ENCODE measurements at places on chromosomes 4 and X.

DNA sequence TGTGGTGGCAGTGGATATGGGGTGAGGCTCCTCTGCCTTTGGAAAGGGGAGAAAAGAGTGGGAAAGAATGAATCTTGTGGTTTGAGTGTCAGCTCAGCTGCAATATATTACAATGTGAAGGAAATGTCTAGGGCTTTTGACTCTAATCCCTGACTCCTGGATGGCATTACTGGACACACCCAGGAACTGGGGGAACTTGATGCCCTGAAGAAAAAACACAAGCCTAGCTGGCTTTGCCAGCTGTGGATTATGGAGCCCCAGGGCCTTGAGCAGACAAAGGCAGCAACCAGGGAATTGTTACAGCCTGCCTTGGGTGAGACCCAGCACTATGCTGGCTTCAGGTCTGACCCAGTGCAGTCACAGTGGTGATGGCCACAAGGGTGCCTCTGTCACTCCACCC, 57.1 kb upstream of the CYSLTR1 start:
- DNase-seq, result no peak

GRCh38 chr4:70630162-70630561, 1.6 kb downstream of the ENAM start:
- DNase-seq, result no peak

- no peak for DNase-seq
These were observed 234.5 kb downstream of the FBXW7 start for GRCh38 chr4:152301381-152301780.

- no peak for DNase-seq
These were observed 182.2 kb upstream of the ATOH1 start for GRCh38 chr4:93646233-93646930.

DNA sequence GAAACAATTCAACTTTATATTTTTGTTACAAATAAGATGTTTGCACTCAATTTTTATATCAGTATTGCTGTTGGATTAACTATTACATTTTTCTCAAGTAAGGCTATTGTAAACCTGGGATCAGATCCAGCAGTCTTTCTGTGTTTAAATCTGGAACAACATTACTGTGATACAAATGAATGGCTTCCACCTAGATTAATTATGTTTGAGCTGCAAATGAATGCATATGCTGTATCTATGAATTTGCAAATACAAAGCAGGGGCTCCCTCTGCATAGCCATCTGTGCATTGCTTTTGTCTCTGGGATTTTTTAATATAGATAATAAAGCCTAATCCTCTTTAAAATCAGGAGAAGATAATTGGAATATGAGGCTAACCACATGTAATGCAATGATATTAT, 69.8 kb upstream of the NEIL3 start:
- DNase-seq, result no peak

DNA sequence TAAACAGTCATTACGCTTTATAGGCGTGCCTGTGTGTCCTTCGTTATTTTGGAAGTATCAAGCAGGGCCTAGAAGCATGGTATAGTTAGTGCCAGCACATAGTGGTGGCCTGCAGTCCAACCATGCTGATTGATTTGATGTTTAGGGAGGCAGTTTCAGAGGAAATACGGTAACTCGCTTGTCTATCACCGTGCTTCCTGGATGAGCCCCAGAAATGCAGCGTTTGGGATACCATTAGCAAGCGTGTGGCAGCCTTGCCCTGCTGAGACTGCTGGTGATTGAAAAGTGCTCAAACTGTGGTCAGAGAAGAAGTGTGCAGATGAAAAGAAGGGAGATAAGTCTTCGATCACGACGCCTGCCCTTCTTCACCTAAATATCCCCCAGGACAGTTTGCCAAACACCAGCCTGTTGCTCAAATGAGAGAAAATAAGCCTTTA, 158.4 kb downstream of the CHIC2 start:
- DNase-seq, result peak; percentile 71

- peak; percentile 81 for DNase-seq
These were observed 68.4 kb downstream of the ARHGEF38 start for GRCh38 chr4:105620640-105621323.

- DNase-seq, result no peak
These were observed 824.8 kb upstream of the GALNTL6 start for GRCh38 chr4:170988446-170988845.

- DNase-seq, result no peak
These were observed 22.8 kb downstream of the DTHD1 start for GRCh38 chr4:36304138-36304681.

- DNase-seq, result no peak
These were observed 53.7 kb downstream of the TRIM2 start for GRCh38 chr4:153257991-153258390.

GRCh38 chr4:165926307-165926706, 53.3 kb downstream of the TLL1 start:
- no peak for DNase-seq

DNA sequence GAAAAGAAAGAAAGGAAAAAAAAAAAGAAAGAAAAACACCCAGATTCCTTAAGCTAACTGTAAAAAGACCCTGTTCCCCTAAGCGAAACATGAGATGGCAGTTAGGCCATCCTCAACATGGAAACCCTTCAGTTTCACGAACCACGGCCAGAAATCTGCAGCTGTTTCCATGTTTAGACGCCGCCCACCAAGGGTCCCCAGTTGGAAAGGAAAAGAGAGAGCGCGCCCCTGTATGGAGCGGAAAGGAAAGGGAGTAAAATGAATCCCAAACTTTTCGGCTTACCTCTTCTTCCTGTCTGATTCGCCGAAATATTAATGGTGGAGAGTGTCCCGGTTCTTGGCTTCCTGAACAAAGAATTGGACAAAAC, 38.3 kb downstream of the MGARP start:
- no peak for DNase-seq

DNA sequence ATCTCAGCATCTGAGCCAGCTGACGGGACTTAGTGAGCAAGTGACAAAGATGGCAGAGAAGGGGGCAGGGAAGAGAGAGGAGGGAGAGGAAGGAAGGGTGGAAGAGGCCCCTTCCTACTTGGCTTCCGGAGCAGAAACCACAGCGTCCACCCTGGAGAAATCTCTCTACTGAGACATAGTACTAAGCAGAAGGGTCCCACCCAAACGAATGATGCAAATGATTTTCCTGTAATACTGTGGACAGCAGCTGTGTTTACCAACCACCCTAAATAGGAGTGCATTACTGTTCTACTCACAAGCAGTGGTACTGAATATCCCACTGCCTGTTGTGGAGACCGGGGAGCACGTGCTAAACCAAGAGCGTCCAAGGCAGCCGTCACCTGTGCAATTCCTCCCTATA, 29.4 kb downstream of the DTHD1 start:
- DNase-seq, result no peak

DNA sequence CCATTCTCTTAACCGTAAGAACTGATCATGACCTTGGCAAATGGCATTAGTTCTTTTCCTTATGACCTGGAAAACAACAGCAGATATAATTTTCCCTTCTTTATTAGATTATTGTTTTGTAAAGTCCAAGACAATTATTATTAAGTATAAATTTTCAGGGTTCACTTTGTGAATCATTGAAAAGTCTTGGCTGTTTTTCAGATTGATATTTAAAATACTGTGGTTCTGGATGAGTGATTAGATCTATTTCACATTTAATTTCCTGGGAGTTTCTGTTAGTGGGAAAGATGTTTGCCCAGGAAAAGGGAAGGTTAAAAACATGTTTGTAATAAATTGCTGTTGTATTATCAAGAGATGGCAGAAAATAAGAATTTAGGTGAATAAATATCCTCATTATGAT, 194.9 kb downstream of the TLL1 start:
- DNase-seq, result no peak

DNA sequence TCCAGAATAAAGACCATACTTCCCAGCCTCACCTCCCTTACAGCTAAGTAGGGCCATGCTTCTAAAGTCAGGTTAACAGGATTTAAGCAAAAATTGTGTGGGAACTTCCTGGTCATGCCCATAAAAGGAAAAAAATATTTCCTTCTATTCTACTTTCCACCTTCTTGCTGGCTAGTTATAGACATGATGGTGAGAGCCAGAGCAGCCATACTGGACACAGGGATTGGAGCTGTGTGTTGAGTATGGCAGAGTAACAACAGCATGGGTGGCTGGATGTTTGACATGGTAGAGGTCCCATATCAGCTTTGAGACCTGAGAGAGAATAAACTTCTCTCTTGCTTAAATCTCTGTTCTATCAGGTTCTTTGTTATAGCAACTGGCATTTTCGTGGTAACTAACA, 15.1 kb upstream of the CBR4 start:
- DNase-seq, result no peak

- DNase-seq, result no peak
These were observed 609.3 kb downstream of the FSTL5 start for GRCh38 chr4:161554372-161554990.

DNA sequence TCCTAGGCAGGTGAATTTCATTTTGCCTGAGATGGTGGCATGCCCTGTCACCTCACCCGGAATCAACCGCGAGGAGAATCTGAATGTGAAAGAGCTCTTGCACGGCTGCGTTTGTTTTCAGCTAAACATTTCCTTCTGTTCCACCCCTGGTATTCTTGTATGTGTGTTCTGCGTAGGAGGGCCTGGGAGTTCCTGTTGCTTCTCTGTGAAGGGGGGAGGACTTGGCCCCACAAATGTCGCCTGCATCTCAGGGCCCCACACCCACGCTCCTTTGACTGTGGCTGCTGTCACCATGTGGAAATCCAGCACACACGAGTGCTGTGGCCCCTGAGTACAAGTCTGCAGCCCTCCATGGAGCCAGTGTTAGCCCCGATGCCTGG, 45.8 kb upstream of the CLCN4 start:
- DNase-seq, result no peak

DNA sequence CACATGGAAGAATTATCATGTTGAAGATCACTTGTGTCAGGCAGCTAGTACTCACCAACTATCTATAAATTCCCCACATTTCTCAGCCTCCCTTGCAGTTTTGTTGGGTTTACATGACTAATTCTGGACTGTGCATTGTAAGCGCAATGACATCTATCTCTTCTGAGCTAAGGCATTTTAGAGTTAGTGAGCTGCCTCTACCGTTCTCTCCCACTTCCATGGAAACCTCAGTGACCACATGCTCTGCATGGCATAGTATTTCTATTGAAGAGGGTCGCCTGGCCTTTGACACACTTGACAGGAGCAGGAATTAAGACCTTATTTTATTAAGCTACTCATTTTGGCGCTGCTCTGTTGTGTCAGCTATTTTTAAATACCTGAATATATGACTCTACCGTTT, 67.5 kb upstream of the NPY2R start:
- DNase-seq, result no peak

- no peak for DNase-seq
These were observed 2244.0 kb downstream of the ARAP2 start for GRCh38 chr4:34000356-34000755.

- peak; percentile 43 for DNase-seq
These were observed 206.5 kb upstream of the PDE5A start for GRCh38 chr4:119834906-119835612.

- DNase-seq, result peak; percentile 28
These were observed 185.0 kb upstream of the FAM241A start for GRCh38 chr4:111960241-111960667.

- no peak for DNase-seq
These were observed 1.0 kb upstream of the GUCY1B1 start for GRCh38 chr4:155757745-155758265.

- DNase-seq, result no peak
These were observed 447.5 kb downstream of the NKX6-1 start for GRCh38 chr4:84051639-84052038.

GRCh38 chrX:124902953-124903352, 416.7 kb upstream of the TEX13C start:
- no peak for DNase-seq

DNA sequence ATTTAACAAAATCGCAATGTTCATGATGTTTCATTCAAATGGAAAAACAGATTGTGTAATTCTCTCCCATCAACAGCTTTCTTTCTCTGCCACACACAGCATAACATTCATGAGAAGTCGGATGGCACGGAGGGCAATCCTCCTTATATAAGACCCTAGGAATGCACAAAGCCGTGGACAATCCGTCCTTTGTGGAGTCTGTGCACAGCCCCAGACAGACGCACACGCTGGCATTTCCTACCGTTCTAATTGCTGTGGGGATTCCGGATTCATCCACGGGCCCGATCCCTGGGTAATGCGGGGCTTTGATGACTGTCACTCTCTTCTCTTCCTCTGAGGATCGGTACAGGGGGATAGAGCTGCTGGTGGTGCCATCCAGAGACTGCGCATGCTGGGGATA, 121.9 kb upstream of the PDLIM3 start:
- no peak for DNase-seq

- no peak for DNase-seq
These were observed 56.8 kb upstream of the TXK start for GRCh38 chr4:48190839-48191238.

DNA sequence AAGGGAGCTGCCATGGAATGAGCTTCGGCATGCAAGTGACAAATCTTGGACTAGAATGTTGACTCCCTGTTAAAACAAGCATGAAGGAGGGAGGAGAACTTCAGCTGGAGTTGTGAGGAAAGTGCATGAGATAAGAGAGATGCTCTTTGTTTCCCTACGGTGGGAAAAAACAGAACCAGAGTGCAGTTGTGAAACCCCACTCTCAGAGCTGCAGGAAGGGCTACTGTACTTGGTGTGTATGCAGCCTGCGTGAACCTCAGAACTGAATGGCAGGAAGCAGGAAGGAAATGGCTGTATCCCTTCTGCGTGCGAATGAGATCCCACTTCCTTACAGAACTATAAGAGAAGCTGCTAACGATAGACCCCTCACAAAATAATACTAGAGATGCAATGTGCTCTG, 57.2 kb downstream of the EGF start:
- no peak for DNase-seq

DNA sequence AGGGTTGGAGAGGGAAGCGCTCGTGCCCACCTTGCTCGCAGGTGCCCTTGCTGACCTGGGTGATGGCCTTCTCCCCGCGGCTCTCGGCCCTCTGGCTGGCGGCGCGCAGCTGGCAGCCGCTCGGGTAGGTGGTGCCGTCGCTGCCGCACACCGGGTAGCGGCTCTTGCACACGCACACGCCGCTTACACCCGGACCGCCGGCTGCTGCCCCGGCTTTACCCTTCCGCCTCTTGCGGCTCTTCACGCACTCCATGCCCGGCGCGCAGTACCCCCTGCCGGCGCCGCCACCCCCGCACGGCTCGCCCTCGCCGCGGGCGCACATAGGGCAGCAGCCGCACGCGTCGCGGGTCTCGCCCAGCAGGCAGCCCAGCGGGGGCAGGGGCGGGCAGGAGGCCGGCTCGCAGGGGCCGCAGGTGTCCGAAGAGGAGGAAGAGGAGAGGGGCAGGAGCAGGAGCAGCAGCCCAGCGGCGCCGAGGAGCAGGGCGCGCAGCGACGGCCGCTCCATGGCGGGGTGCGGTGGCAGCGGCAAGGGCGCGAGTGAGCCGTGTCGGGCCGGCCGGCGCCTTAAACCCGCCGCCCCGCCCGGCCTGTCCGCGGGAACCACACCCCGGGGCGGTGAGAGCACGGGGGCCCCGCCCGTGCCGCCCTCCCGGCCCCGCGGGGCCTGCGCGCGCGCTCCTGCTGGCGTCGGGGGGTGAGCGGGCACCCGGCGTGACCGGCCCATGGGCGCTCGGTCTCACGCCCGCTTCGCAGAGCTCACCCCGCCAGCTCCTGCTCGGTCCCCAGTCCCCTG, at the start of gene IGFBP7:
Gene IGFBP7, minus strand, starts transcription at position 539 of the 793 bp plus-strand sequence. Its CDS starts 34 bp downstream, at position 505.
- DNase-seq, result no peak

GRCh38 chrX:40445691-40446090, 135.1 kb upstream of the ATP6AP2 start:
- no peak for DNase-seq

GRCh38 chr4:34512616-34513015, 1731.7 kb downstream of the ARAP2 start:
- DNase-seq, result no peak

GRCh38 chr4:170134821-170135220, 45.1 kb upstream of the AADAT start:
- DNase-seq, result no peak
